Stimulated activated CD4-positive, alpha-beta T cell treated with anti-CD3 and anti-CD28 coated beads, Interleukin-12 subunit alpha, Interleukin-12 subunit beta, amount 100 ng/mL, for 24 hours (primary cell): ENCODE measurements at places on chromosomes 2 and 18.

DNA sequence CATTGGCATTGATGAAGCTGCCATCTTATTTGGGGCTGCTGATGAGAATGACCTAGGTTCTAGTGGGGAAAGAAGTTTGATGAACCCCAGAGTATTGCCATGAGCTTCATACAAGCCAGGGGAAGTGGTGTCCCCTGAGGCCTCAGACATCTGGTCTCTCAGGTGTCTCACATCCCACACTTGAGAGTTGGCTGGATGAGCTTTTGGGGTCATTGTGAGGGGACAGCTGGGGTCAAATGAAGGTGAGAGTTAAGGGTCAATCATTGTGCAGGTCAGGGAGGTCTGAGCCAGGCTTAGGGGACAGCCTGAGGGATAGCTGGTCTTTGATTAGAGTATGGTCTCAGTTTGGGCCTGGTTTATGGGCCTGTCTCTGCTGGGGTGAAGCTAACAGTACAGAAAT lies 336.5 kb downstream of the CYP26B1 start:
- no peak for DNase-seq

DNA sequence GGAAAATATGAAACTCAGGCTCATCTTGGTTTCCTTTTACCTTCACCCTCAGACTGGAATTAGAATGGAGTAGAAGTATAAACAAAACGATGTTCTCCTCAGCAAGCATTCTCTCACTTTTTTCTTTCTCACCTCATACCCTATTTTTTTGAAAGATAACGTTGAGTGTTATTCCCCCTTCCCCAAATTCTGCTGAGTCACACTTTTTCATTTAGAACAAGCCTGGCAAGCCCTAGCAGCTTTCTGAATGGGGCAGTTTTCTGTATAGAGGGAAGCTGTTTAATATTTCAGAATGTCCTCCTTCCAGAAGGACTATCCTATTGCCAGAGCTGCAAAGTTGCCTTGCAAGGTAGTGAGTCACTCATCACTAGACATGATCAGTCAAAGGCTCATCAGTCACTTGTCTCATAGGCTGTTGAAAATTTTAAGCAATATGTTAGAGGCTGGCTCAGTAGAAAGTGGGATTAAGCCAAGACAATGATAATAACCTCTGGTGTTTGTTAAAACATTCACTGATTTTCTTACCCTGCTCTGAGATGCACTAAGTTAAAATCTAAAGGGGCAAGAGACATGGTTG lies 416.1 kb downstream of the RNF144A start:
- DNase-seq, result no peak

- DNase-seq, result no peak
Observed at GRCh38 chr2:128556633-128557032, 238.0 kb upstream of the HS6ST1 start.

DNA sequence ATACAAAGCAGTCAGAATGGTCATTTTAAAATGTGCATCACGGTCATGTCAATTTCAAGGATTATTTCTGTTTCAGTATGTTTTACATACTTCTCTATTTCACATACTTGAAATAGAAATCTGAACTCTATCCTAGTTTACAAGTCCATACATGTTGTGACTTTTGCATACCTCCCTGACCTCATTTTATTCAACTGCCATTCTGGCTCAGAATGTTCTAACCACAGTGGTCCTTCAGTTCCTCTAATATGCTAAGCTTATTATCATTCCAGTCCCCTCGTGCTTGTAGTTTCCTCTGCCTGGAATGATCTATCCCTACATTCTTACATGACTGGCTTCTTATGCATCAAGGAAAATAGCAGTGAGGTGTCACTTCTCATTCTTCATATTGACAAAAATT lies 295.6 kb downstream of the KIAA1328 start:
- DNase-seq, result no peak

GRCh38 chr2:207683879-207684627 lies 27.4 kb upstream of the CCNYL1 start:
- DNase-seq, result no peak

- no peak for DNase-seq
Observed at GRCh38 chr2:54516842-54517241, 60.7 kb downstream of the SPTBN1 start.

DNA sequence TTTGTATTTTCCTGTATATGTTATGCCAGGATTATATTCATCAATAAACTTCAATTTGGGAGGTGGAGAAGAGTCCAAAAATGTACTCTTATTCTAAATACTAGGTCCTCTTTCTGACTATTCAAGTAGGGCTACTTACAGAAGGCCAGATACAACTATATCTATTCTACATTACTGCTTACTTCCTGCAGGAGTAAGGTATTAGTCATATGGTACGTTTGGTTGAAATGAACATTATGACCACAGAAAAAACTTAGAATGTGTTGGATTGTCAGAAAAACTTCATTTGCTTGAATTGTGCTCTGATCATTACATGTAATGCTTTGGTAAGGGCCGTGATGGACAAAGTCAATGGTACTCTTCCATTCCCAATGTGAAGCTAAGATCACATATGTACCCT lies 35.0 kb downstream of the STAT4 start:
- no peak for DNase-seq
